Activated naive CD4-positive, alpha-beta T cell treated with anti-CD3 and anti-CD28 coated beads, Interleukin-2, amount 50 U/mL, for 16 hours (primary cell): ENCODE measurements at places on chromosomes 11 and 22.

DNA sequence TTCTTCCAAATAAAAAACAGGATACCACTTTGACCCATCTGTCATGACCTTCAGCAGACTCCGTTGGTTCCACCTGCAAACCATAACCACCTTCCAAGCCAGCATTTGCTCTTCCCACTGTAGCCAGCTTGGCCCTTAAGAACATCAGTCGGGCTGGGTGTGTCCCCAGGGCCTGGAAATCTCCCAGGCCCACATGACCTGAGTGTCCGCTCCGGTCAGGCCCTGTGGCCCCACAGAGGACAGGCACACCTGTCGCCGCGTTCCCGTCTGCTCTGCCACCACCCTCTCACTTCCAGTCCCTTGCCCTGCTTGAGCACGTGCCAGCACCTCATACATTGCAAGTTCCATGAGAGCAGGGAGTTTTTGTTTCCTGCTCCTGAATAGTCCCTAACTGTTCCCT lies 65.7 kb upstream of the PITPNB start:
- DNase-seq = no peak

DNA sequence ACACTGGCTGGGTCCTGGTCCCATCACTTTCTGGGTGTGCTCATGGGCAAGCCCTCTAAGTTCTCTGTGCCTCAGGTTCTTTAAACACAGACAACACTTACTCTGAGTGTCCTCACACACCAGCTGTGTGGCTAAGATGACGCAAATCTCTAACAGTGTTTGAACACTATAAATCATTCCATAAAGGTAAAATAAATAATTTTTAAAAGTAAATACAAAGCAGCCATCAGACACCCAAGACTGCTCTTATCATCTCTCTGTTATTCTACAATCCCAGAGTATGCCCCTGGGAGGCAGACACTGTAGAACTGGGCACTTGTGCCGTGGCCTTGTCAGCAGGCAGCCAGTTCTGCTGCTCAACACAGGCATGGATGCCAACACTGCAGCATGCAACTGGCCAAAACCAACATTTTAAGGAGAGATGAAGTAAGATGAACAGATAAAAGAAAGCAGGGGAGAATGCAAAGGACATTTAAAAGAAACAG lies 56.8 kb downstream of the RPL27A start:
- DNase-seq = no peak

GRCh38 chr22:50303848-50304527 lies 3.5 kb downstream of the PLXNB2 start:
- no peak for DNase-seq

GRCh38 chr11:77087723-77088225 lies 14.9 kb upstream of the OMP start:
- DNase-seq = no peak

DNA sequence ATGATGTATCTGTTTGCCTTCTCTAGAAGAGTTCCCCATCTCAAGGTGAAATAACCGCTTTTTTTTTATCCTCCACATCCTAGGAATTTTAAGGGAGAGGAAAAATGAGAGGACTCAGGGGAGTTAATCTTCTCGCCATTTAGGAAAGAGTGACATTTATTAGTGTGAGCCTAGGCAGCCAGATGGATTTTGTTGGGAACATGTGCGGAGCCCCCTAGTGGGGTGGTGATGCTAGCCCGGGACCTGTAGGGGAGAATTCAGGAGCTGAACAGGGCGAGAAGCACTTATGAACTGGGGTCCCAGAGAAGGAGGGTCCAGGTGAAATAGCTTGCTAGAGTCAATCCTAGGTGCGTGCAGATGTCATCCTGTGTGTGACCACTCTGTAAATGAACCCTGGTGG lies 10.7 kb downstream of the IL17RA start:
- DNase-seq = no peak

GRCh38 chr11:95337972-95338429 lies 107.0 kb upstream of the SESN3 start:
- DNase-seq = no peak

GRCh38 chr22:42907404-42908373 lies 50.6 kb upstream of the ARFGAP3 start:
- no peak for DNase-seq

- no peak for DNase-seq
Observed at GRCh38 chr11:70756756-70757155, 358.4 kb downstream of the CTTN start.

DNA sequence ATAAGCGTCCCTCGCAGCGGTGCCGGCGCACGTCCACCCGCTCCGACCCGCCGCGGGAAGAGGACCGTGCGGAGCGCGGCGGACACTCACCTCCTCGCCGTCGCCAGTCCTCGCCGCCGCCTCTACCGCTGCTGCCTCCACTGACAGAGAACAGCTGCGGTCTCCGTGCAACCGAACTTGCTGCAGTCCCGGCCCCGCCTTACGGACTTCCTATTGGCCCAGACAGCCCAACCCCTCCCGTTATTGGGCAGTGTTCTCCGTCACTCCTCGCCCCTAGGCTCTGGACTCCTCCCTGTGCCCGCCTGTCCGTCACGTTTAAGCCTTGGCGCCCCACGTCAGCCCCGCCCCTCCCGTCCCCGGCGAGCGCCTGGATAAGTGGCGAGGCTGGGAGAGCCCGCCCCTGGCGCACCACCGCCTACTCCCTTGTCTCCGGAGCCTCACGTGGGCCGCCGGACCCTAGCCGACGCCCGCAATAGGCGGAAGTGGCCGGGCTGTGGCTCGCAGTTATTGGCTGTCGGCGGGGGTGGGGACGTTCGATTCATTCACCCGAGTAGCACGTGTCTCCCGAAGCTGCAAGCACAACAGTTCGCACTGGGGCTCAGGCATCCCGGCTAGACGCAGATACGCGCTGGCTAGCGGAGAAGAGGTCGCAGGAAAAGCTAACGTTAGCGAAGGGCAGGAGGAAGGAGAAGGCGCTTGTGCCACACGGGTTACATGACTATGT lies at the start of gene PC:
Gene PC (minus strand): TSS at position 152 of the 724 bp plus-strand sequence. CDS start 86,224 bp downstream, outside the sequence.
- DNase-seq = peak; percentile 98

GRCh38 chr22:37566903-37567798 lies 6.9 kb downstream of the CDC42EP1 start:
- DNase-seq = peak; percentile 86

DNA sequence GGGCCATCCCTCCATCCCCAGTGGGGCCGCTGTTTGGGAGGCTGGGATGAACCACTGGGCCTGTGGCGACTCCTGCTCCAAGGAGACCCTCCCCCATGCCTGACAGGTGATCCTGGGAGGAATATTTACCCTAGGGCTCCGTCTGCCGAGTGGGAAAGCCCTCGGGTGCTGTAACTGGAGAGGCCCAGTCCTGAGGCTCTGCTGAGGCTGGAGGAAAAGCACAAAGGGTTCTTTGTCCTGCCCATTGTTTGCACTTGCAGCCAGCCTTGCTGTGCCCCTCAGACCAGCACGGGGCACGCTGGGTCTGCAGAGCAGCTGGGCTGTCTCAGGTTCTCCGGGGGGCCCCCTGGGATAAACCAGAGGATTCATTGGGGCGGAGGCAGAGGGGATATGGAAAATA lies 321.1 kb downstream of the MN1 start:
- DNase-seq = no peak

GRCh38 chr11:71148716-71149115 lies 103.7 kb downstream of the SHANK2 start:
- no peak for DNase-seq

DNA sequence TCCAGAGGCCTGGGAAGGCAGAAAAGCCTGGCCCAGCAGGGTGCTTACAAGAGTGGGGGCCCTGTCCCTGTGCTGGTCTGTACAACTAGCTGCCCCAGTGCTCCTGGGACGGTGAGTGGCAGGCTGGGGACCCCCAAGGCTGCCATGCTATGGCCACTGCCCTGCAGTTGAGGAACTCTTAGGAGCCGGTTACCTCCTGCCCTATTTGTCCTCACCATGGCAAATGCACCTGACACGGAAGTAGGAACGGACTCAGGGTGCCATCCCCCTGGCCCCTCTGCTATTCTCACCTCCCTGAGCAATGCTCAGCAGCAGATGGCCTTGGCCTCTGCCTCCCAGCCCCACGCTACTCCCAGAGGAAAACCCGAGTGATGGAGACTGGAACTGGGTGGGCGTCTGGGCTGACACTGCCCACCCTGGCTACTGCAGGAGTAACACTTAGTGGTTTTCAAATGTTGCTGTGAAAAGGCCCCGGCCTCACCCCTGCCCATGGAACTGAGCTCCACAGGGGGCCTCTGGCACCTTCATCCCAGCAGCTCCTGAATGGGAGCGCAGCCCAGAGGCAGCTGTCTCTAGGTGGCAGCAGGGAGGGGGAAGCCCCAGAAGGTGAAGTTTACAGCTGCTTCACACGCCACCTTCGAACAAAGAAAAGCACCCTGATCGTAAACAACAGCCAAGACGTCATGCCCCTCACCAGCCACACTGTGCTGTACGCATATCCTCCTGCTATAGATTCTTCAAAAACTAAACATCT lies 105.3 kb downstream of the CTTN start:
- DNase-seq = no peak

GRCh38 chr11:114251815-114252337 lies 44.3 kb upstream of the NNMT start:
- DNase-seq = no peak

- no peak for DNase-seq
Observed at GRCh38 chr11:1350086-1350725, 39.5 kb upstream of the BRSK2 start.

DNA sequence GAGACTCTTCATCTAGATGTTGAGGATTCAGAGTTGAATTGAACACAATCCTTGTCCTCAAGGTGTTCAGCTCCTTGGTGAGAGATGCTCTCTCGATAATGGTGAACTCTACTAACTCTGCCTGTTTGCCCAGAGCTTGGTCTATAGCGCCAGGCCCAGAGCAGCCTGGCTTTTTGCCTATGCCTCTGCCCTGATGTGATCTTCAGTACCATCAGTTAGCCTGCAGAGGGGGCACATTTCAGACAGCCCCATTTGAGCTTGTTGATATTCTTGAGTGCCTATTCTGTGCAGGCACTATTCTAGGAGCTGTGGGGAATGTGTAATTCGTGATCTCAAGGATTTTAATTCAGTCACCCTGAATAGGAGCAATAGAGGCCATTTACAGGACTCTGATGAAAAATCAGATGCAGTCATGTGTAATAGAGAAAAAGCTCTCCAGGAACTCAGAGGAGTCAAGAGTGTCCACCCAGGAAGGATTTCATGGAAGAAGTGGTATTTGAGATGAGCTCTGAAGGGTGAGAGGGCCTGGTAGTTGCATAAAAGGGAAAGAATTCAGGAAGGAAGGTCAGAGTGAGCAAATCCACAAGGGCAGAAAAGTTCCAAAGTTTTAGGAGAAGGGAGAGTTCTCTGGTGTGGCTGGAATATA lies 19.3 kb downstream of the GTPBP1 start:
- DNase-seq = no peak

GRCh38 chr22:42773167-42773566 lies 52.5 kb upstream of the A4GALT start:
- DNase-seq = no peak

DNA sequence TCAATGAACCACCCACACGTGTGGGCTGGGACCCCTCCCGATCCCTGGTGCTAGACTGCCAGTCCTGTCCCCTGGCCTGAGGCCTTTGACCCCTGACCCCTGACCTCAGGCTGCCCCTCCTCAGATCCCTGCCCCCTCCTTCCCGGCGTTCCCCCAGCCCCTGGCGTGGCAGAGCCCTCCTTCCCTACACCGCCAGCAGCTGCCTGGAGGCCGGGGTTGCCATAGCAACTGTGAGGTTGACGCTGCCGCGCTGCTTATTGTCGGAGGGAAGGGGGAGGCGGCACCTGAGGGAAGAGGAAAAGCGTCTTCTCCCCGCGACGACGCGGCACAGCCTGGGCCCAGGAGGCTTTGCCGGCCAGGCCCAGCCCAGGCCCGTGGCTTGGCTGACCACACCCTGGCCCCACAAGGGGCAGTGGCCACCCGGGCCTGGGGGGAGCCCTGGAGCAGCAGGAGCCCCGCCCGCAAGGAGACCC lies 32.6 kb downstream of the SHANK3 start:
- DNase-seq = peak; percentile 8

- DNase-seq = no peak
Observed at GRCh38 chr11:131408025-131408640, 37.7 kb downstream of the NTM start.

- no peak for DNase-seq
Observed at GRCh38 chr22:20102203-20102780, 13.6 kb upstream of the RANBP1 start.

DNA sequence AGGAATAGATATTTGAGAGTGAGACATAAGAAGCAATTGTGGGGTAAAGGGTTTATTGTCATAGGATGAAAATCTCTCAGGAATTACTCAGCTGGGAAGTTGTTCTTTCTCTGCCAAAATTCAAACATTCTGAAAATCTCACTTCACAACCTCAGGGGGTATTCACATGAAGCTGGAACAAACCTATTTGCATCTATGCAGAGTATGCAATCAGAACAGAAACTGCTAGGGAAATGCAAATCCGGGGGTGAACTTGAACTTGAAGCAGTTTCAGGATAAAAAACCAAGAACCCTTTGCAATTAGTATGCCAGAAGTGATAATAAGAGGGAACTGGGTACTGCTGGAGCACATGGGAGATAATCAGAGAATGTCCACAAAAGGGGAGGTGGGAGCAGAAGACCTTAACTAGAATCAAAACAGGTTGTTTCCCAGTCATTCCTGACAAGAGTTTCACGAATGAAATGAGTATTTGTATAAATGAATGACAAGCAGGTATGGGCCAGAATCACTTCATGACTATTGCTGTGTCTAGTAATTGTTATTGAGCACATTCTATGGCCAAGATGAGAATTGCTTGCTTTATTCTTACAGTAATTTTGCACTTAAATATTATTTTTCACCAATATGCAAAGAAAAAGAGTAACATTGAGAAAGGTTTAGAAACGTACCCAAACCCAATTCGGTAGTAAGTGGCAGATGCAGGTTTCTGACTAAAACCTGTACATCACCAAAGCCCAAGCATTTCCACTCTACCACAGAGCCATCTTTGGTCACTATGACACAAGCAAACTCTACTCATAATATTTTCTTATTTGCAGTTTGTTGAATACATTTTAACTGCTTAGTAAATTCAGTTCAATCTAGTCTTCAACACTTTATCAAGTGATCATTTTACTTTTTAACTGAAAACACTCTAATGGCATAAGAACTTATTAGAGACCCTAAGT lies 61.8 kb upstream of the UBASH3B start:
- no peak for DNase-seq

DNA sequence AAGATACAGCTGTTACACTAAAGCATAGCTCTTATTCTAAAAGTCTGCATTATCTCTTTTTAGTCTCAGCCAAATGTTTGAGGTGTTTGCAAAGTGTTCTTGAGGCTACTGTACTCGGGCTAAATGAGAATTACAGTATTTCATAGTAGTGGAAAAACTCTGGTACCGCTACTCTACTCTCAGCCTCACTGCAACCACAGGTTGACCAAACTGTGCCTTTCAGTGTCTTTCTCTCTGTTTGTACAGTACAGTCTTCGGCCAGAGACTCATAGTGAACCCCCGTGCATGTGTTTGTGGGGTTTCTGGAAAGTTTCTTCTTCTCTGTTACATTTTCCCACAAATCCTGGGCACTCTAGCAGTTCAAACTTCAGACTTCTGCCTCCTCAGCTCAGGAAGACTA lies 7.4 kb upstream of the LUZP2 start:
- DNase-seq = no peak

GRCh38 chr22:42440728-42441127 lies 8.5 kb upstream of the NFAM1 start:
- DNase-seq = no peak
